ENCODE measurements at places on chromosomes 6 and 20.

DNA sequence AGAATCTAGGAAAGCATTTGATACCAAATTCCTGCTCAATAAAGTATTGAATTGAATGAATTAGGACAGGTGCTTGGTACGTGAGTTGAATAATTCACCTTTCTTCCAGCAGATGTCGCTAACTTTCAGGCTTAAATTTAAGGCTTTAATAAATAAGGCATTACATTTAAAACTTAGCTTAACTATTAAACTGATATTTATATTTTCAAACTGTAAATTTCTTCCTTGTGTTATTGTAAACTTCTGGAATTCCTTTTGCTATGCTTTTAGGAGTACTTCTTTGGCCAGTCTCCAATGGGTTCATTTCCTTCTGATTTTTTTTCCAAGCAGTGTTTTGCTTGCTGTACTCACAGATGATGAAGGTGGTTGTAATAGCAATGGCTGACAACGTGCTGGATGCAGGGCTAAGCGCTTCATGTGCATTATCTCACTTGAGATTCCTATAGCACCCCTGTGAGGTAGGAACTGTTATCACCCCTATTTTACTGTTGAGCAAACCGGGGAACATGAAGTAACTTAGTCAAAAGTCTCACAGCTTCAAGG, 71.3 kb upstream of the SLC2A12 start:
- DNase-seq = peak; percentile 56

DNA sequence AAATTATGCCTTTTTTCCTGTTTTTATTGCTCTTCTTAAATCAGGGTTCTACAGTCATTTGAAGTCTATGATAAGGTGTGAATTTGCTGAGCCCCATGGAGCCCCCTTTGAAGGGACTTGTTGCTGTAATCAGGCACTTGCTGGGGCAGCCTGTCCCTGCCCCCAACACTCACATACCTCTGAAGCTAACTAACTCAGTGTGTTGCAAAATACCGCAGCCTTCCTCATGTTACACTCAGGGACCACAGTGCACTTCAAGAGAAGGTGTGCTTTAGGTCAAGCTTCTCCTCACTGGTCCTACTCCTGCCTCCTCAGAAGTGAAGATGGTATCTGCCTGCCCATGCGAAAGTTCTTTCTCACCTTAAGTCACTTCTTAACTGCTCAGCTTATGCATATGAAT, 66.1 kb upstream of the GLP1R start:
- no peak for DNase-seq

DNA sequence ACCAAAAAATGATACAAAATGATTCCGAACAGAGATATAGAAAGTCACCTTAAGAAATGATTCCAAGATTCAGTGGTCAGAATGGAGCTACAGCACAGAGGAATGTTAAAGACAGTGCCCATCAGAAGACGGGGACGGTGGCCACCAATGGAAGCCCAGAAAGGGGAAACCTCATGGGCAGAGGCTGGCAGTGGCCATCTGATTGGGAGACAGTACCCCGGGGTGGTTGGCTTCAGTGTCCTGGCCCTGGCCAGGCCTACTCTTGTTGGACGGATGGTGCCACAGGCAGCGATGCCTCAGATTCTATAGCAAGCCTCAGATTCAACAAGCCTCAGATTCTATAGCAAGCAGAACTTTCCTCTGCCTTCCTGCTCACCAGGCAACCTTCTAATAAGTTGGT, 16.6 kb upstream of the PI16 start:
- DNase-seq = no peak

GRCh38 chr6:30446259-30446658, 43.0 kb upstream of the HLA-E start:
- no peak for DNase-seq

DNA sequence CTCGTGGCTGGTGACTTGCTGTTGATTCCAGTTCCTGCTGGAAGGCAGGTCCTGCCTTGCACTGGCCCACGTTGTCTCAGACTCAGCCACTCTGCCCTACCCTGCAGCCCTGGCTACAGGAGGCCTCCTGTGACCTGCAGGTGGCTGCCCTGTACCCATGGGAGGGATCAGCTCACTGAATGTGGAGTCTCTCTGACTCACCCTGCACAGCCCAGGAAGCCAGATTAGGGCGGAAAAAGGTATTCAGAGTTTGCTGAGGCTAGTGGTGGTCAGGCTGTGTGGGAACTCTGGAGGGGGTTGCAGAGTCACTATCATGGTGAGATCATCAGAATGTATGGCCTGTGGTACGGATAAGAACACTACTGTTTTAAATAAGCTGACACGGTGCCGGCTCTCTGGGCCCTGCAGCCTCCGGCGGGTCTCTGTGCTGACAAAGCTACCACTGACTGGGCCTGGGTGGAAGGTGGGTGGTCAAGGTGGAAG, 24.7 kb upstream of the PYGB start:
- DNase-seq = peak; percentile 80

DNA sequence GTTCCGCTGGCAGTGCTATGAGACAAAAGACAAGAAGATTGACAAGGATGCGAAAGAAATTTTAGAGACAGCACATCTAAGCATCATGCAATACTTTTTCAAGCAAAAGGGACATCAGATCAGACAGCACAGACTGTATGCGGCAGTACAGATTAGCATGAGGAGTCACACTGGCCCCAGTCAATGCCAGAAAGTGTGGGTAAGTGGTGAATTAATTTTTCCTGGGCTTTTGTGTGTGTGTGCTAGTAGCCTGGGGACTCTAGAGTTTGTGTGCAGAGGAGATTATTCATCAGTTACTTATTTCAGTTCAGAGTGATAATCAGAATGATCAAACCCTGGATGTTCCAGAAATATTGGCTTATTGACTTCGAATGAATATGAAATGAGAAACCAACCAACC, 47.2 kb downstream of the LAMA4 start:
- no peak for DNase-seq

Measured in GM03348 (cell line).